Activated T-cell treated with anti-CD3 and anti-CD28 coated beads, Interleukin-2, amount 50 U/mL, for 1 hour (primary cell): ENCODE measurements at places on chromosomes 4 and X.

- no peak for DNase-seq
Observed at GRCh38 chrX:132181364-132181763, 37.9 kb downstream of the RAP2C start.

- DNase-seq, result no peak
Observed at GRCh38 chrX:25202827-25203226, 187.1 kb upstream of the ARX start.

GRCh38 chr4:38091636-38092035 lies 131.4 kb downstream of the PTTG2 start:
- DNase-seq, result no peak

GRCh38 chrX:111917591-111917990 lies 41.6 kb downstream of the TRPC5OS start:
- DNase-seq, result no peak

DNA sequence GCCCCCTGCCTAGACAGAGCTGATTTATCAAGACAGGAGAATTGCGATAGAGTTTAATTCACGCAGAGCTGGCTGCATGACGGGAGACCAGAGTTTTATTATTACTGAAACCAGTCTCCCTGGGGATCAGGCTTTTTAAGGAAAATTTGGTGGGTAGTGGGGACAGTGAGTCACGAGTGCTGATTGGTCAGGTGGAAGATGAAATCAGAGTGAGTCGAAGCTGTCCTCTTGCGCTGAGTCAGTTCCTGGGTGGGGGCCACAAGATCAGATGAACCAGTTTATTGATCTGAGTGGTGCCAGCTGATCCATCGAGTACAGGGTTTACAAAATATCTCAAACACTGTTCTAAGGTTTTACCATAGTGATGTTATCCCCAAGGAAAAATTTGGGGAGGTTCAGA lies 36.6 kb downstream of the MYOZ2 start:
- DNase-seq, result no peak

- no peak for DNase-seq
Observed at GRCh38 chr4:76984127-76984526, 34.6 kb downstream of the SEPTIN11 start.

GRCh38 chr4:26131711-26132110 lies 189.1 kb upstream of the RBPJ start:
- DNase-seq, result no peak

DNA sequence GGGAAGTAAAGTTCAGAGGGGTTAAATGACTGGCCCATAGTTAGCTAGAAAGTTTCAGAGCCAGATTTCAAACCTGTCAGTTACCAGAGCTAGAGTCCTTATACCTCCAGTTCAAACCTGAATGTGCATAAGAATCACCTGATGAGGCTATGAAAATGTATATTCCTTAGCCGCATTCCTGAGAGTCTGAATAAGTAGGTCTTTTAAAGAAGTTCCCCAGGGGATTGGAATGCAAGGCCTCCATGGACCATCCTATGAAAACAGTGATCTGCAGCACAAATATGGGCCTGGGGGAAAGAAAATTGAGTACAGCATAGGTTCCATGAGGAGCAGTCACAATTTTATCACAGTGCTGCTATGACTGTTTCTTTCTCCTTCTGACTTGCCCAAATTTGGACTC lies 263.9 kb upstream of the CXorf66 start:
- DNase-seq, result no peak

DNA sequence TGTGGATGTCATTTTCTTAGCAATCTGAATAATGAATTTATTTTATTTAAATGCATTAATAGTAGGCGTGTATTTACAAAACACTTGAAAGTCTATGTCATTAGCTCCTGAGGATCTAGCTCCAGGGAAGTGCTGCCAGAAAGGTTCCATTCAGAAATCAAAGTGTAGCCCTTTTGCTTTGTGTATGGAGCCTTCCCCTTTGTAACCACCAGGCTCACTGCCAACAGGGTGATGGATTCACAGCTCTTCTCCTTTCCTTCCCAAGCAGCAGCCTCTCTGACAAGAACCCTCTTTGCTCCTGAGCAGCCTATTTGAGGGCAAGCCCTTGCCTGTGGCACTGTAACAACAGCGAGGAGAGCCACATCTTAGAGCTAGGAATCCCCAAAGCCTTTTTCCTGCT lies 286.0 kb upstream of the RASGEF1B start:
- DNase-seq, result no peak

- DNase-seq, result no peak
Observed at GRCh38 chrX:86930419-86930818, 587.2 kb upstream of the KLHL4 start.

DNA sequence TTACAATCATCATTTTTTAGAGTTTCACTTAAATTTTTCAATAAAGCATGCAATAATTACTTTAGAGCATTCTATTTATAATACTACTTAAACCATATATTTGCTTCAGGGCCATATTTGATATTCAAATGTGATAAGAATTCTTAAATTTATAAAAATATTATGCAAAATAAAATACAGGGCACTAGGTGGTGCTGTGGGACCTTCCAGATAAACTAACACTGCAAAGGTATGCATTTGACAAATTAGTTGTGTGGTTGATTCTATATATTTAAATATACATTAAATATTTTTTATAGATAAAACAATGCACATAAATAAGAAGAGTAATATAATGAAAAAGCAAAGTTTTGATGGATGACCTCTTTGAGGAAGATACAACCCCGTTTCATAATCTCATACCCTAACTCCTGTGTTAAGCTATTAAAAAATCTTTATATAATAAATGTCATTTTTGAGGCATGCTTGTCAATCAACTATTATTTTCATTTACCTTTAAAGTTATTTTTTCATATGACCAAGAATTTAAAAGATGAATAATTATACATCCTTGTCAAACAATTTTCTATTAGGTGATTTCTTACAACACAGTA lies 128.4 kb downstream of the REELD1 start:
- DNase-seq, result no peak

DNA sequence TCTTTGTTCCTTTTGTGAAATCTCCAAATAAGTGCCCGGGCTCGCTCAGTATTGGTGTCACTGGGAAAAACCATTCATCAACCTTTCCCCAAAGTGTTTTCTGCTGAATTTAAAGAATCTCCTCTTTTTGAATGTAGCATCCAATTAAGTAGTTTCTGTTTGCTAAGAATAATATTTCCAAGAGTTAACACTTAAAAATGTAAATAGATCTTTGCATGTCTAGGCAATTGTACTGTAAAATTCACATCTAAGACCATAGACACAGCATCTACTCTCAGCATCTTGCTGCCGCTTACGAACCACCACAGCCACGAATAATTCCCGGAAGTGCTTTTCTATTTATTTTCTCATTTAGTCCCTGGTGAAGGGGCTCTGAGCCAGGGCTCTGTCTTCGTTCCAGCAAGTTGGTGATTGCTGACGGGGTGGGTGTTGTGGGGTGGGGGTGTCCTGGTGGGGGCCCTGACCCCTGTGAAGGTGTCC lies 1.4 kb downstream of the NSG1 start:
- no peak for DNase-seq

DNA sequence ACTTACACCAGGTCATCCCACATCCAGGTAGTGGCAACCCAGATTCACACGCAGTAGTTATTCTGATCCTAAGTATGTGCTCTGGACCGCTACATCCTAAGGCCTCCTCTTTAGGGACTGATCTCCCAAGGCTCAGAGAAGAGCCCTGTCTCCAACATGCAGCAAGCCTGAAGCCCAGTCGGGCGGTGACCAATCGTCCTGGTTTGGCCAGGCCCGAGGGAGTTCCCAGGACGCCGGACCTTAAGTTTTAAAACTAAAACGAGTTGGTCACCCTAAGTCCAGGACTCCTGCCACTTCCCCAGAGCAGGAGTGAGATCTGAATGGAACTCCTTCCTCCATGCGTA lies 385 bp downstream of the LYAR start:
- no peak for DNase-seq

DNA sequence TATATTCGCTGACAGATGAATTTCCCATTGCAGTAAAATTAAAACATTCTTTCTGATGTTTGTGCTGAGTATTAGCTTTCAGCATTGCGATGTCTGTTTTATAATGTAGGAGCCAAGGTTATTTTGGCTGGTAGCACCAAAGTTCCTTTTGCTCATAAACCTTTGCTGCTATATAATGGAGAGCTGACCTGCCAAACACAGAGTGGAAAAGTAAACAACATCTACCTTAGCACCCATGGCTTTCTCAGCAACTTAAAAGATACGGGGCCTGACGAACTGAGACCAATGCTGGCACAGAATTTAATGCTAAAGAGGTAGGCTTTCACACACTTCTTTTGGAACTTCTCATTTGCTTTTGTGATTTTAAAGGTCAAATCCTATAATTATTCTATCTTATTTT lies 46.0 kb downstream of the WDR19 start:
- DNase-seq, result no peak

DNA sequence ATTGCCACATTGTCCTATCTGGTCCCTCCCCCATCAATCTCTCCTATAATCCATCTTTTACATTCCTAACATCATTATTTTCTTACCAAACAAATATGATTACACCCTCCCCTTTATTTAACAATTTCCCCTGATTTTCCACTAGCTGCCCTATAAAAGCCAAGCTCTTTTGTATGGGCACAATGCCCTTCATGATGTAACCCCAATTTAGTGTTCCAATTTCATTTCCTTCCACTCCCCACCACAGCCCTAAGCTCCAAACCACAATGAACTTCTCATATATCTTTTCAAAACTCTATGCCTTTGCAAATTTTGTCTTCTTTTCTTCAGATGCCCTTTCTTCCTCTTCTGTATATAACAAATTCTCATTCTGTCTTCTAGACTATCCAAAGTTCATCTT lies 39.5 kb upstream of the PTPN13 start:
- DNase-seq, result no peak

DNA sequence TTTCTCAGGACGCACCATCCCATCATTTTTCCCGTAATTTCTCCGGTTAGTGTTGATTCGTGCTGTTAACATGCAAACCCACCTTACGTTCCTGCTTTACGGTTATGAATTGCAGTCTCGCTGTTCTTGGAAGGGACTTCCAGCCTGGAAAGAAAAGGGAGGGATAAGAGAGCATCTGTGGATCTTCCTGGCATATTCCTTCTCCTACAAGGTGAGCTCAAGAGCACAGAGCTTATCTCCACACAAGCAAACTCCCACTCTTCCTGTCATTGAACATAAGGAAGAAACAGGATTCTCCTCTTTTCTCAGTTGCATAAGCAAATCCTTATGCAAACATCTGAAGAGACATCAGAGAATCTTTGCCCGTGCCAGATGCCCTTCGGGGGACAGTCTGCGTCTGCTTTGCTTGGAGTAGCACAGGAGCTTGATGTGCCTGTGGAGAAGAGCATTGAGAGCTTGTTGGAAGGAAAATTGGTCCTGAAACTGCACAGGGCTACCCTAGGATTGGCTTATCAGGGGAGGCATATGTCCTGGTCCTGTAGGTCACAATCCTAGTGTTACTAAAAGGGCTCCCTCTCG lies 127.0 kb downstream of the ASMT start:
- no peak for DNase-seq

DNA sequence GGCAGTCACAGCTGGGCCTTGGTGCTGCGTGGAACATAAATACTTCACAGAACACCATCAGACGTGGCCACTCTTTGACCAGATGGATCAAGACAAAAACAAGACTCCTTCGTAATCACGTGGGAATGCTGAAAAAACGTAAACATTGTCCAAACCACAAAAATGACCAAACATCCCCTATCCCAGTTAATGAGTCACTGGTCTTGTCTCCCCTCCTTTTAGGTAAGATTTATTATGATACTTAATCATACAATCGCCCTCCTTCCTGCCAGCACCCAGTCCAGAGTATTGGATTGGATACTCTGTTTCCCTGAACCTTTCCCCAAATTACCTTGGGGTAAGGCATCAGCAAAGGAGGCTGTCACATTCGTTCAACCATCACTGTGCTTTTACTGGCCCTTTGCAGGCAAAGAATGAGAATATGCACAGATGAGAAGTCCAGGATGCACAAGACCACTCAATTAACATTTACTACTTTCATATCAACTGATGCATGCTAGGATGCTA lies 601 bp upstream of the TCEANC start:
- no peak for DNase-seq

DNA sequence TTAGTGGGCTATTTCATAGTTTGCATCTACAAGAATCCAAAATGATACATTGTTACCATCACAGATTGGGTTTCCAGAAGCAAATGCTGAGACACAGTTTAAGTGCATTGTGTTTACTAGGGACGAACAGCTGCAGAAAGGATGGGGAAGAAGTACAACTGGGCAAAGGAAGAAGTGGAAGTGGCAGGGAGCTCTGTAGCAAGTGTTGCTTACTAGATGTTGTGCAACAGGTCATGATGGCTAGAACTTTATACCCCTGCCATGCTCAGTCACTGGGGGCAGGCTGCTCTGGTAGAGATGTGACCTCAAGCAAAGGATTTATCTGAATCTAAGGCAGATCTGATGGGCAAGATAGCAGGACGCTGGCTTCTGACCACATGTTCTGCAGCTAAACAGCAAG lies 76.1 kb upstream of the EMCN start:
- DNase-seq, result no peak

GRCh38 chr4:31959972-31960371 lies 1239.8 kb downstream of the PCDH7 start:
- no peak for DNase-seq

GRCh38 chr4:73251384-73251783 lies 7.2 kb downstream of the ANKRD17 start:
- no peak for DNase-seq

- no peak for DNase-seq
Observed at GRCh38 chrX:13195340-13195739, 124.5 kb downstream of the ATXN3L start.

GRCh38 chr4:180578175-180578574 lies 1665.0 kb upstream of the TENM3 start:
- no peak for DNase-seq

GRCh38 chrX:13254076-13254785 lies 65.6 kb downstream of the ATXN3L start:
- no peak for DNase-seq

DNA sequence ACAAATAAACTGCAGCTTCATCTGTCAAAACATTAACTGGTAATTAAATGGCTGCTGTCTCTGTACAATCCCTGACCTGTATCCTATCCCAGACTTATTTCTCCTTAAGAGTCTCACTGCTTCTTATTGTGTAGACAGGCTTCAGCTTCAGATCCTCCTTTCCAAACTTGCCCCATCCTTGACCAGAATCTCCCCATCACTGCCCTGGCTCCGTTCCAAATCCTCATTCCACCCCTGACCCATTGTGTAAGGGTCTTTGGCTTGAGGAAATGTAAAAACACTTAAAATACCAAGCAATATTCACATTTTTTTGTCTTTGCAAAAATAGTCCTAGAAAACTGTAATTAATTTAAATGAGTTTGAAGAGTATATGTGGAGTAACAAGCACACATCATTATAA lies 152.6 kb upstream of the VEGFC start:
- no peak for DNase-seq

- DNase-seq, result peak; percentile 53
Observed at GRCh38 chrX:133776072-133776471, 209.3 kb downstream of the GPC3 start.

GRCh38 chr4:136731025-136731424 lies 801.3 kb downstream of the PCDH18 start:
- no peak for DNase-seq

DNA sequence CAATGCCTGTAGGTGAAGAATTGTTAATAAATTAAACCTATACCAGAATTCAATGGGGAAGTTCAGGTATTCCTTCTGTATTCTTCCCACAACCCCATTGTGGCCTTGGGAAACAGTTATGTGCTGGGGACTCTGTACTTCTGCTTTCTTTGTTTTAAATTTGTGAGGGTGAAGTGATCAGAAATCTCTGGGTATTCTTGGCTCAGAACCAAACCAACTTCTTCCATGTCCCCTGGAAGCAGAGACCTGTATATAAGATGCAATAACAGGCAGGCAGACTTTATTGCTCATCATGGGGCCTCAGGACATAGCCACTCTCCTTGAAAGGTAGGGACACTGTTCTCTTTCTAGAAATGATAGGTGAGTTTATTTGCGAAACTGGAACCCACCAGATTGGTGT lies 19.8 kb upstream of the USP27X start:
- DNase-seq, result no peak
